Fibroblast of skin of left quadriceps (primary cell): ENCODE measurements at places on chromosomes 5 and 9.

DNA sequence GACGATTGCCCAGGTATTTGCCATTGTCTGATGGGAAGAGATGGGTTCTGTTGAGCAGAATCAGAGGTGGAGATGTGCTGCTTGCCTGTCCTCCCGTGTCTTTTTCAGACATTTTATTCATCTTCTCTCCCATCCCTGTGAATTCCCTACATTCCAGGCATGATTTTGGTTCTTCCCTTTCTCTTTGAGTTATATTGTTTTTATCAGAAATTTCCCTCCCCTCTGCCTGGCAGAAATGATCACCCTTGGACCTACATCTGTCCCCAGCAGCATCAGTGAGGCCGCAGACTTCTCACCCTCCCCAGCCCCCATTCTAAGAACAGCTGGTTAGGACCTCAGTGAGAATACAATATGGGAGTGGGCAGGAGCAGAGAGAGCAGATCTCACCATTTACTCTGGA lies 640.2 kb downstream of the CCDC171 start:
- no peak for DNase-seq

GRCh38 chr9:86893811-86894490 lies 53.4 kb downstream of the GAS1 start:
- no peak for DNase-seq

GRCh38 chr9:84070590-84070989 lies 90.0 kb downstream of the RMI1 start:
- no peak for DNase-seq

DNA sequence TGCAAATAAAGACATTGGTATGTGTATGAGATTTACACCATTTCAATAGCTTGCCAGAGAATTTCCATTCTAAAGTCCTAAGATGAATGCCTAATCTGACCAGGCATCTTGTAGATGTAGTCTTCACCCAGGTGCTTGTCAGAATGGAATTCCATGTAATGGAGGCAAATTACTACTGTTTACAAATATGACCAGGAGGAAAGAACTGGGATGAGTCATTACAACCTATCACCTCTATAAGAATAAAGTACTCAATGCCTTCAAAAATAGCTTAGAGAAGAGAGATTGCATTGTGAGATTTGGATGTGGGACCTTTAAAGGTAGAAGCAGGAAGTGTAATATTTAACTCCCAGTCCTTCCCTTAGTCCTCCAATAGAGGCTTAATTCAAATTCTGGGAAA lies 507.0 kb upstream of the PTGER4 start:
- no peak for DNase-seq

- no peak for DNase-seq
Measured at GRCh38 chr5:5932824-5933223, 445.5 kb downstream of the MED10 start.

DNA sequence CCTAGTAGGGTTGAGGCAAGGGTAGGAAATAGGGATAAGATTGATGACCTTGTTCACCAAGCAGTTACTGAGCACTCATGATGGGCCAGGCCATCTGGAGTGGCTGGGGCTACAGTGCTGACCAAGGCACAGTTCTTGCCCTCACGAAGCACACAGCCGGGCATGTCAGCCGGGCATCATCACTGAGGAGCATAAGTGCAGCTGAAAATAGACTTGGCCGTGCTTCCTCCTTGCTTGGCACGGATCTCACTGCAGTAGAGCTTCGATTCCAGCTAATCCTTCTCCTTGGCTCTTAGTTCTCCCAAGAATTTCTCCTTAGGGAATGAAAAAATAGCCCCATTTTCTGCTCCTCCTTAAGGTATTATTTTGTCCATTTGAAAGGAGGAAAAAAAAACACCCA lies 116.6 kb downstream of the NMUR2 start:
- no peak for DNase-seq

- DNase-seq = no peak
Measured at GRCh38 chr9:130467316-130467715, 22.6 kb downstream of the ASS1 start.

GRCh38 chr9:24487946-24488345 lies 57.8 kb downstream of the IZUMO3 start:
- DNase-seq = no peak

DNA sequence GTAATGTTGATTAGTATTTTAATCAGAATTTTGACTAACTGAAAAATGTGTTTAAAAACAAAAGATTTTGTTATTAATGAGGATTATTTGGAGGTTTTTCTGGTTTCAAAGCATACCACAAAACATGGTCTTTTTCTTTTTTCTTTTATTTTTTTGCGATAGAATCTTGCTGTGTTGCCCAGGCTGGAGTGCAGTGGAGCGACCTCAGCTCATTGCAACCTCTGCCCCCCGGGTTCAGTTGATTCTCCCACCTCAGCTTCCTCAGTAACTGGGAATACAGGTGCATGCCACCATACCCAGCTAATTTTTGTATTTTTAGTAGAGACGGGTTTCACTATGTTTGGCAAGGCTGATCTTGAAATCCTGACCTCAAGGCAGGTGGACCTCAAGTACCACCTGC lies 24.1 kb downstream of the SREK1 start:
- no peak for DNase-seq

DNA sequence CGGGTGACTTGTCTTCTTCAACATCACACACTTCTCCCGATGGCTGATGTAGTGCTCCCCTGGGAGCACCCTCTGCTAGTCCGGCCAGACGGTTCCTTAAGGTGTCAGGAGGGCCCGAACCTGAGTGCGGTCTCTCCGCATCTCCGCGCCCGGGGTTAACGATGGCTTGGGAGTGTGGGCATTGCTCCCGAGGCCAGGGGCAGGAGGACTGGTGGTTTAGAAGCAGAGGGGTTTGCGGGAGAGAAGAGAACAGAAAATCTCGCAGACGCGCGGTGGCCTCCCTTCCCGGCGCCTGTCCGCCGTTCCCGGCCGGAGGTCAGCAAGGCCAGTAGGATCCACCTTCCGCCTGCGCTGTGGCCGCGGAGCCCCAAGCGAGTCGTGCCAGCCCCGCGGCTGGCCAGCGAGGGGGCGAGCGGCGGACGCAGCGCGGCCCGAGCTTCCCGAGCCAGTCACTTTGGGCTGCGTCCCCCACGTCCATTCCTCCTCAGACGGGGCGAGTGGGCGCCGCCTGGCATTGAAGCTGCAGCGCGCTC lies 700 bp downstream of the CDO1 start:
- DNase-seq = no peak

DNA sequence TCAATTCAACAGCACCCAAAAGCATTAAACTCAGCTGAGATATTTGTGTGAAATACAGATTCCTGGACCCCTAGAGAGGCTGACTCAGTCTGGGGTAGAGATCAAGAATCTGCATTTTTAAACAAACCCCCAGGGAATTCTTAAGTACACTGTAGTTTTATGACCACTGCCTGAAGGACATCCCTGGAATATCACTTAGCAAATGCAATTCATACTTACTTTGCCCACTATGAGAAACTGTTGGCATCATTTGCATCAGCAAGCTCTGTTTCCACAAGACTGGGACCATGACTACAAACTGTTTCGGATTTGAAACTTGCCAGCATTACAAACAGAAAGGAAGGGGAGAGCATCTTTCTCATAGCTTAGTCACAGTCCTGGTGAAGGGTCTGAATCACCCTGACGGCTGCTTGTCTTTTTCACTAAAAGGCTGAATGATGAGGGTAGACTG lies 63.7 kb downstream of the MLLT3 start:
- DNase-seq = peak; percentile 52

DNA sequence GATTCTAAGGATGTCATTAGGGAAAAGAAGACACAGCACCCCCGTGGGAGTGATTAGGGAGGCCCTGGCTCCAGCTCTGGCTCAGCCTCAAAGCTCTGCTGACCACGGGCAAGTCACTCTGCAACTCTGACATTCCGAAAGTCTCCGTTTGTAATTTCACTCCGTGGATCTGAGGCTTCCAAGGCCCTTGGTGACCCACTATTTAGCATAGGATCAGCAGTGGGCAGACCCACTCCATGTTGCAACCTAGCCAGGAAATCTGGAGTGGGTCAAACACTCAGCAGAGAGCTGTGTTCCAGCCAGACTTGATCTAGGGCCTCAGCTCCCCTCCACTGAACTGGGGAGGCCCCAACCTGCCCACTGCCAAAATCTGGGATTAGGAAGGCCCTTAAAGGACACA lies 11.8 kb downstream of the PHF19 start:
- DNase-seq = no peak

DNA sequence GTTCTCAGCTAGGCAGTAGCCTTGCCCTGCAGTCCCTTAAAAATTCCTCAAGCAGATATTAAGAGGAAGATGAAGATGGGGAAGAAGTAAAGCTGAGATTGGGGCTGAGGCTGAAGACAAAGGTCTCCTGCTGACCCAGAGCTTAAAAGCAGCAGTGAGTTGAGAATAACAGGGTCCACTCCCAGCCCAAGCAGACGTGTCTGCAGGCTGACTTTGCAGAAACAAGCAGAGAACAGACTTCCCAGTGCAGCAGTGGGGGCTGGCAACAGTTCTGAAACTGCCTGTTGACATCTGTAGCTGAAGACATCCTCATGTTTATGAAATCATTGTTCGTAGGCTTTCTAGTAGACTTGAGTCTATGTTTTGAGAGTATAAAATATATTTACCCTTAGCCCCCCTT lies 1.1 kb downstream of the CTXN3 start:
- no peak for DNase-seq

GRCh38 chr9:84501587-84501986 lies 161.0 kb upstream of the SLC28A3 start:
- DNase-seq = no peak

GRCh38 chr9:107210775-107211174 lies 72.3 kb upstream of the RAD23B start:
- DNase-seq = no peak

GRCh38 chr9:132443951-132444607 lies 34.1 kb downstream of the CFAP77 start:
- no peak for DNase-seq

DNA sequence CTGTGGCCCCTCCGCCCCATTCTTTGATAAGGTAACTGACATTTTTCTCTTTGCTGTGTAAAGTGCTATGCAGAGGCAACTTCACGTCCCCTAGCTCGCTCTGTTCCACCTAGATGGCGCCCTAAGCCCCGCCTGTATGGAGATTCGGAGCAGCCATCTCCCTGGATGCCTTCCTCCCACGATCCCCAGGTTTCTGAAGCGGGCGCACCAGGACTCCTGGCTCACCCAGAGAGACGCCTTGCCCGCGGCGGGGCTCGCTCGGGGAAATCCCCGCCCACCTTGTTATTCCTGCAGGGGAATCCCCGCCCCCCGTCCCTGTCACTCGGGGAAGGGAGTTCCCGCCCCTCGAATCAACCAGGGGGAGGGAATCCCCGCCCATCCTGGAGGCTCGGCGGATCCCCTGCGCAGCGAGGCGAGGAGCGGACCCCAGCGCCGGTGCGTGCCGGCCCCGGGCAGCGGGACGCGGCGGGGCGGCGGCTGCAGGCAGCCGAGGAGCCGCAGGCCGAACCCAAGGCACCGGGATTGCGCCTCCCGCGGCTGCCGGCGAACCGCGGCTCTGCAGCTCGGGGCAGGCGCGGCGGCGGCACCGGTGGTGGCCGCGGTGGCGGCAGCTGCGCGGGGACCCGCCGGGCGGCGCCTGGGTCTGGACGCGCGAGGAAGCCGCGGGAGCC lies at the start of gene PDZD2:
Gene PDZD2, plus strand, starts transcription at position 384 of the 671 bp plus-strand sequence.
- peak; percentile 29 for DNase-seq

- no peak for DNase-seq
Measured at GRCh38 chr5:76715486-76715735, 515 bp upstream of the F2R start.

GRCh38 chr5:40515476-40515875 lies 164.2 kb upstream of the PTGER4 start:
- DNase-seq = no peak

DNA sequence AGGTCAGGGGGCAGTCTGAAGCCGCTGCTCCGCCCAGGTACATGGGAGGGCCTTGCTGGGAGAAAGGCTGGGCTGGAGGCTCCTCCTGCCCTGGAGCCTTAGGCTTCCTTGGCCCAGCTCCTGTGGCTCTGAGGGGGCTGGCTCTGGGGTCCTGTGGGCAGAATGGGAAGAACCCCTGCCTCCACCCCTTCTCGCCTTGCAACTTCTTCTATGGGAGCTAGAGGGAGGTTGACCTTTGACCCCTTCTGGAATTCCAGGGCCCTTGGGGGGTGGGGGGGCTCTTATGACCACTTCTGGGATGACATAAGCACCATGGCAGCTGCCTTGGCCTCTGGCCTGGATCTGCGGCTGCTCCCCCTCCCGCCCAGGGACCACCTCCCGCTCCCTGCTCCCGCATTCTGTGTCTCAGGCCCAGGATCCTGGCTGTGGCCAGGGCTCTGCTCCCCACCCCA lies 32.2 kb downstream of the IER5L start:
- peak; percentile 82 for DNase-seq

- DNase-seq = no peak
Measured at GRCh38 chr5:177402271-177403043, 2.0 kb upstream of the PFN3 start.

GRCh38 chr9:128078504-128079434 lies 10.7 kb downstream of the SLC25A25 start:
- DNase-seq = no peak

DNA sequence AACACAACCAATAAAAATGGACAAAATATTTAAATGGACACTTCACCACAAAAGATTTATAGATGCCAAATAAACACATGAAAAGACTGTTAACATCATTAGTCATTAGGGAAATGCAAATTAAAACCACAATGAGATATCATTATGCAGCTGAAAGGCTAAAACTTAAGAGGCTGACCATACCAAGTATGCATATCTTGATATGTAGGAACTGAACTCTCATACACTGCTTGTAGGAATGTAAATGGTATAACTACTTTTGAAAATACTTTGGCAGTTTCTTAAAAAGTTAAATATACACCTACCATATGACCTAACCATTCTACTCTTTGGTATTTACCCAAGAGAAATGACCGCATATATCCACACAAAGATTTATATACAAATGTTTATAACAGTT lies 13.6 kb upstream of the ADAMTS12 start:
- DNase-seq = no peak

DNA sequence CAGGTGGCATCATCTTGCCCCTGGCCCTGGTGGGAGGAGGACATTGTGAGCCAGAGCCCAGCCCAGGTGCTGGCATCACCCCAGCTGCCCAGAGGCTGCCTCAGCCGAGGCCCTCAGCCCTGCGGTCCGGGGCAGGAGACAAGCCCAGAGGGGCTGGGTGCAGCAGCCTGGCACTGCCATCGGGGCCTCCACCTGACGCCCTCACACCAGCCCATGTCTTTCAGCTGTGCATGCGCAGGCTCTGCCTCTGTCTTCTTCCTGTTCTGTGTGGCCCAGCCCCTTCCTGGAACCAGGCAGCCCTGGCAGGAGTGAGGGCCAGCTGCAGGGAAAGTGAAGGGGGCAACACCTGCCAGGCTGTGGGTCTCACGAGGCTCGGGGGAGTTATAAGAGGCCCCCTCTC lies 4.8 kb upstream of the CEL start:
- no peak for DNase-seq

DNA sequence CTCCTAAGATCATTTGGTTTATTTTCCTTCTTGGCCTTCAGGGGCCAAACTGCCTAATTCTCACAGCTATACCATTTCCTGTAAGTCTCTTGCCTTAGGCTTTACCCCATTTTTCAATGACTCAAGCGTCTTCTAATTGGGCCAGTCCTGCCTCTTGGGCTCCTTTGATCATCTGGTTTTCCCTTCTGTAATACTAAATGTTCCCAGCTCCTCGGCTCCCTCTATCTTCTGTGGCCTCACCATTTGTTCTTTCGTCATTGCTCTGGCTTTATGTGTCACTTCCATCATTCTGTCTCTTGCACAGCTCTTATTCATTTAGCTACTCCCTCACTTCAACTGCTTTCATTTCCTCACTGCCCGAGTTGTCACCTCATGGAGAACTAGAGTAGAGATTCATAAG lies 14.5 kb upstream of the SPINK7 start:
- no peak for DNase-seq

GRCh38 chr5:5105531-5105930 lies 34.6 kb upstream of the ADAMTS16 start:
- no peak for DNase-seq

- no peak for DNase-seq
Measured at GRCh38 chr5:112077180-112077579, 320.2 kb upstream of the NREP start.
